8988T (cell line): ENCODE measurements at places on chromosomes 12 and 14.

- DNase-seq, result no peak
Measured at GRCh38 chr14:65109357-65109756, 7.0 kb upstream of the MAX start.

GRCh38 chr14:69231486-69231885, 28.5 kb upstream of the GALNT16 start:
- DNase-seq, result no peak

DNA sequence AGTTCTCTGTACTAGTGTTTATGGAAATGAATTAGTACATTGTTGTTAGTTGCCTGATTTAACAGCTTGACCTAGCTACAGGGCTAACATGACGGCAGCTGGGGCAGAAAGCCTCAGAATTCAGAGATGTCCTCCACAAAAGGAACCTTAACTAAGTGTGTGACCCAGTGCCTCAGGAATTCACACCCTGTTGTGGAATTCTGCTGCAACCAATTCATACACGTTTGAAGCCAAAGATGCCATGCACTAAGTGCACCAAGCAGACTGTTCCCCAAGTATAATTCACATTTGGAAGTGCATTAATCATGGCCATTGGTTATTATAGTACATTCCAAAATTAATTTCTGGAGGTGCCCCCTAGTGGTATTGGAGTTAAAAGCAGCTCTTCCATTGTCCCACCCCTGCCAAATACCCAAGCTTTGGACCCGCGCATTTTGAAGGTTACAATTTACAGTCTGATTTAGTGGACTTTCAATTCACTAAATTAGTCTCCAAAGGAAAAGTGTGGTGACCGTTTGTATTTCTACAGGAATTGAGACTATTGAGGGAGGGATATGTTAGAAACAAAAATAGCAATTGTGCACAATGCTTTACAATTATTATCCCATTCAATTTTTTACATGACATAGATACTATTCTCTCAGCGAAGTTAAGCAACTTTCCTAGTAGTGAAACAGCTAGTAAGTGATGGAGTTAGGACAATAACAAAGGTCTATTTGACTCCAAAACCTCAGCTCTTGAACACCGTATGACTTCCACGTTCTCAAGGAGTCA, 85.9 kb downstream of the PAX9 start:
- peak; percentile 10 for DNase-seq

DNA sequence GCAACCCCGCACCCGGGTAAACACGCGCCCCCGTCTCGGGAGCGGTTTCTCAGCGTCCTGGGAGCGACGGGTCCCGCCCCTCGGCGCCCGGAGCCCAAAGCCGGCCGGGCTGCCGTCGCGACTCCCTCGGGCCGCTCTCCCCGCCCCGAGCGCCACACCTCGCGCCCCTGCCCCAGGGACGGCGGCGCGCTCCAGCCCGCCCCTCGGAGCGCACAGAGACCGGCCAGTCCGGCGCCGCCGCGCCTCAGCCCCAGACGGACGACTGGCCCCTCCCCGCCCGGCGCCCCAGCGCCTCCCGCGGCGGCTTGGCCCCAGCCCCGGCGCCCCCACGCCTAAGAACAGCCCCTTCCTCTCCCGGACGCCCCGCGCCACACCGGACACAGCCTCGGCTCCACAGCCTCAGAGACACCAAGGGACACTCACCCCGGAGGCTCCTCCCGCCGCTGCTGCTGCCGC, 411 bp downstream of the BTBD7 start:
- no peak for DNase-seq

DNA sequence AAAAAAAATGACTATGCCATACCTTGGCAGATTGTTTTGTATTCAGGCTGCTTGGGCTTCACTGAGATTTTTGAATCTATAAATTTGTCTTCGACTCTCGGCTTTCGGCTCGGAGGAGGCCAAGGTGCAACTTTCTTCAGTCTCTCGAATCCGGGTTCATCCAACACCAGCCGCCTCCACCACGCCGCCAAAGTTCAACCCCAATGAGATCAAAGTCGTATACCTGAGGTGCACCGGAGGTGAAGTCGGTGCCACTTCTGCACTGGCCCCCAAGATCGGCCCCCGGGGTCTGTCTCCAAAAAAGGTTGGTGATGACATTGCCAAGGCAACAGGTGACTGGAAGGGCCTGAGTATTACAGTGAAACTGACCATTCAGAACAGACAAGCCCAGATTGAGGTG, 12.4 kb upstream of the SPPL3 start:
- DNase-seq, result no peak

DNA sequence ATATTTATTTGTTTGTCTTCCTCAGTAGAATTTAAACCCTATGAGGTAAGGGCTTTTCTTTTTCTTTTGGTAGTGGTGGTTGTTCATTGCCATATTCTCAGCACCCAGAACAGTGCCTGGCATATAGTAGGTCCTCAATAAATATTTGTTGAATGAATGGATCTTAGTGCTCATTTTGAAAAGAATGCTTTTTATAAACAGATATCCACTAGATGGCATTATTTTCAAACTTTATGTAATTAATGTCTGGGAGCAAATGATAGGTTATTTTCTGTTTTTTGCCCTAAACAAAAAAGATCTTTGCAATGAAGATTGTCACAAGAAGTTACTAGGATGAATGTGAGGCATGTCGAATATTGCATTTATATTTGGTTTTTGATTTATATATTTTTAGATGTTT, 64.1 kb downstream of the RAD51B start:
- DNase-seq, result no peak

- no peak for DNase-seq
Measured at GRCh38 chr14:69660344-69661193, 49.2 kb downstream of the SUSD6 start.

DNA sequence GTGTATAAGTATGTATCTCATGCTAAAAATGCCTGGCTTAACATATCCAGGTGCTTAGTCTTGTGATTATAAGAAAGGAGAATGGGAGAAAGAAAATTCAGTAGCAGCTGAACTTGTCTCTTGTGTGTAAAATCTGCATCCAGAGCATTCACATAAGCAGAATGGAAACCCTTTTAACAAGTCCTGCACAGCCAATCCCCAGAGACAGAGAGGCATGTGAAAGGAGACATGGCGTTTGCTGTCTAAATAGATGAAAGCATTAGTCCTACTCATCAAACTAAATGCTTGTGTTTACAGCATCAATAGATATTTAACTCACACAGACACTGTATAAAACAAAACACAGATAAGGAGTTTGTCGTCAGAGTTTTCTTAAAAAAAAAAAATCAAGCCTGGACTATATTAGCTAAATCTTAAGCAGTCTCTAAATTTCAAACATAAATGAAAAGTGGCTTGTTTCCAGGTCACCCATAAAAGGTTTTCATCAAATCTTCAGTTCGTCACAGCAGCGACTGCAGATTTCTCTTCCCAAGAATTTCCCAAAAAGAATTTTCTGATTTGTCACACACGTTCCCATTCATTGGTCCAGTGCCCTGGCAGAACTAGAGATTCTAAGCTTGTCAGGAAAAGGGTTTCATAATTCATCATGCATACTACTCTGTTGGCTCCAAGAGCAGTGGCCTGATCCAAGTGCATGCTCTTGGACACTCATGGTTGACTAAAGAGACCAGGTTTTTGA, 249.2 kb downstream of the BTG1 start:
- DNase-seq, result no peak

DNA sequence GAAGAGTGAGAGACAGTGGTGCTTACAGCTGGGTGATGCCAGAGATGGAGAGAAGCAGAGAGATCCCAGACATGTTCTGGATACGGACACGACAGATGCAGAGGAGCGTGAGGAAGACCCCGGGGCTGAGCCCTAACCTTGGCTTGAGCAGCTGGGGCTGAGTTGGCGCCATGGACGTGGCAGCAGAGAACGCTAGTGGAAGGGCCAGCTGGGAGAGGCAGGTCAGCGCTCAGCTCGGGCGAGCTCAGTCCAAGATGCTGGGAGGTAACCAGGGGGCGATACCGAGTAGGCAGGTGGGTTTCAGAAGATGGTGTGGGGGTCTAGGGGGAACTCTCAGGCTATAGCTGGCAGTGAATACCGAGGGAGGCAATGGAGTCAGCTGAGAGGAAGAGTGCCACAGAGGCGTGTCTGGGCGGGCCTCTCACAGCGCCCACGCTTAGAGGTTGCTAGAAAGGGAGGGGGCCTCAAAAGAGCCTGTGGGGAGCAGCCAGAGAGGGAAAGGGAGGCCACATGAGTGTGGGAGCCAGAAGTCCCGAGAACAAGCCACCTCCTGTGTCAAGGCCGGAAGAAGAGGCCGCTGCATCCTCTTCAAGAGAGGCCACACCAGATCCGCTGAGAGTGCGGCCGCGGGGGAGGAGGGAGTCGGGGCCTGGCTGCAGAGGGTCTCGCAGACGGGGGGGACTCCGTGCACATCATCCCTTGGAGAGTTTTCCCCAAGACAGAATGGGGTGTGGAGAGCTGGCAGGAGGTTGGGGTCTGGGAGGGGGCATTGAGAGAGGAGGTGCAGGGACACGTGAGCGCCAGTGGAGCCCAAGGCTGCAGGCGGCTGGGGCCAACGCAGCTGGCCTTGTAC, 57.0 kb upstream of the DIO3 start:
- DNase-seq, result peak; percentile 14

- DNase-seq, result no peak
Measured at GRCh38 chr12:5770727-5771126, 174.3 kb downstream of the ANO2 start.

GRCh38 chr14:82009993-82010392, 476.3 kb upstream of the SEL1L start:
- no peak for DNase-seq

GRCh38 chr14:78278464-78279250, 108.5 kb downstream of the NRXN3 start:
- DNase-seq, result no peak

- no peak for DNase-seq
Measured at GRCh38 chr12:105192624-105193225, 43.2 kb downstream of the APPL2 start.

DNA sequence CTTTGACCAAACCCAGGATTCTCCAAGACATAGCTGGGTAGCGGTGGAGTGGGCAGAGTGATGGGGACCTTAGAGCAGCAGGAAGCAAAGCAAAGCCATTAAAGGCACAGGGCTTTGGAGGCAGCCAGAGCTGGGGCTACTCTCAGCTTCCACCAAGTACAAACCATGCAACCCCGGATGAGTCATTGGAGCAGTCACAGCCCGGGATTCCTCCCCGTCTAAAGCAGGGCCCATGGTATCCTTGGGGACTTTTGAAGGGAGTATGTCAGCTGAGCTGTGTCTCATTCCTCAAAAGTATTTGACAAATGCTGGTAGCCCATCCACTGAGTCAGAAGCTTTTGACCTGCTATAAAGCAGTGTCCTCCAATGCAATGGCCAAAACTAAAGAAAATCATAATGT, 9.7 kb upstream of the IFI27 start:
- DNase-seq, result peak; percentile 39

DNA sequence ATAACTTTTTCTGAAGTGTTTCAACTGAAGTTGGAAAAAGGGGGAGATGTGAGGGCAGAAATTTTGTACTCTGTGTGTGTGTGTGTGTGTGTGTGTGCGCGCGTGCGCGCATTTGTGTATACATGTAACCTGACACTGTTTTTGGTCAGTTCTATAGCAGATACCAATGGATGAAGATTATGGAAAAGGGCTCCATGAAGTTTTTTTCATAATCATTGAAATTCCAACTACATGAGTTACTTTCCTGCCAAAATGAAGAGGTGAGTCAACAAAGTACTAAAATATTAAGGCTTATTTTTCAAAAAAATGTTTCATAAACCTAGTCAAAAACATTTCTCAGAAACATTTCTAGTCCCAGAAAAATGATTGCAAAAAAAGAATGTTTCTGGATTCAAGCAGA, 25.7 kb upstream of the CERS5 start:
- no peak for DNase-seq

GRCh38 chr14:56752428-56752827, 57.9 kb downstream of the OTX2 start:
- DNase-seq, result no peak

DNA sequence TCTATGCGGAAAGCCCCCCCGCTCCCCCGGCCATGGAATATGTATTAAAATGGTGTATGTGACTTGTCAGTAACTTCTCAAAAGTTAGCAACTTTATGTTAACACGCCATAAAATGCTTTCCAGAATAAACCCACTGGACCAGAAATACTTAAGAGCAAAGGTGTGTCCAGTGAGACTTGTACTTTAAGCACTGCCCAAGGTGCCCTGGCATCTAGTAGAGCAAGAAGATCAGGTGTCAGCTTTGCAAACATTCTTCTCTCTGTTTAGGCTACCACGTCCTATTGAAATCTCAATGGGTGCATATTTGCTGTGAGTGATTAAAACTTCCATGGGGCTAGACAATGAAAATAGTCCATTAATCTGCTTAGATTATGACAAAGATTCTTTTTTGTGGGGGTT, 201.2 kb downstream of the ESR2 start:
- no peak for DNase-seq

- no peak for DNase-seq
Measured at GRCh38 chr14:58961045-58961731, 227.3 kb upstream of the DAAM1 start.

GRCh38 chr12:124517260-124518050, 50.0 kb downstream of the NCOR2 start:
- peak; percentile 78 for DNase-seq

GRCh38 chr12:1918081-1918883, at the start of gene CACNA2D4:
CACNA2D4 (minus strand) TSS chr12:1918652; CDS start chr12:1918473, 179 bp downstream.
- DNase-seq, result no peak

GRCh38 chr14:64848239-64848638, 31.5 kb downstream of the SPTB start:
- DNase-seq, result no peak

GRCh38 chr14:105385698-105386365, 12.5 kb upstream of the TEX22 start:
- no peak for DNase-seq

DNA sequence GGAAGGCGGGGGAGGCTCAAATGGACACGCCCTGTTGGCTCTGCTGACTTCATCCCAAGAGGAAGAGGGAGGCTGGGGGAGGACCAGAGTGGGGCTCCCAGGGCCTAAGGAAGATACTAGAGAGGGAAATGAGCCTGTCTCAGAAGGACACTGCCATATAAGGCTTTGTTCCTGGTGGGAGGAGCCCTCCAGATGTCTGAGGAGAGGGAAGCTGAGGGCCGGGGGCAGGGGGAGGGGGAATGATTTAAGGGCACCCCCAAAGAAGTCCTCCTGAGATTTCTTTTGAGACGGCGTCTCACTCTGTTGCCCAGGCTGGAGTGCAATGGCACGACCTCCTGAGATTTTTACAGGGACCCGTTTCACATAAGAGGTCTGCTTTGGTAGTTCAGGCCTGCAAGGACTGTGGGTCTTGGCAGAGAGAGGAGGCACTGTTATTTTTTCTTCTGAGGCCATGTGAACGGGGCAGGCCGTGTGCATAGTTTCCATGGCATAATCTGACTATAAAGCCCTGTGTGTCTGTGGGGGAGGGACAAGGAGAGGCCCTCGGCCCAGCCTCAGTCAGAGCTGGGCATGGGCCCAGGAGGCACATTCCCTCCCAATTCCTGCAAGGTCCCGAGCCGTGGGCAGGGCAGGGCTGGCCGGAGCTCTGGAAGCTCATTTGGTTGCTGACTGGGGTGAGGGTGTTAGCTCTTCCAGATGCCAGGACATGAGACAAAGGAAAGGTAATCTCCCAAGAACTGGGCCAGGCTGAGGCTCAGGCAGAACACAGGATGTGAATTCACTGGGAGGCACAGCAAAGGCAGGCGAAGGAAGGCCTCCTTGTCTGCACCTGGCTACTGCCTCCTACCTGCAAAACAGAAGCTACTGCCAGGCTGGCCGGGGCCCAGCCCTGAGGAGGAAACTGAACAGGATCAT, 22.2 kb upstream of the PLEKHG3 start:
- DNase-seq, result no peak
